ENCODE measurements at places on chromosomes 7 and 10. TPM values are rescaled to one million over a fixed set of nuclear protein-coding genes. Genes with fewer than 3 reads are reported as not detected.

The KLF14 gene
- total RNA-seq, result not detected

The HMX3 gene
- total RNA-seq, result not detected

The IL6 gene
- total RNA-seq, result 3.7 TPM

The CYP17A1 gene
- not detected for total RNA-seq

The FAM131B gene
- 0.65 TPM for total RNA-seq

The VWC2 gene
- not detected for total RNA-seq

The WNT16 gene
- not detected for total RNA-seq

The CYP3A5 gene
- total RNA-seq, result not detected

The EPHA1 gene
- not detected for total RNA-seq

The TRIM8 gene
- total RNA-seq, result 107 TPM

The CNPY1 gene
- not detected for total RNA-seq

The KLLN gene
- 0.33 TPM for total RNA-seq

The CYP2E1 gene
- 0.76 TPM for total RNA-seq

The ADAM8 gene
- total RNA-seq, result 0.57 TPM

Measured in vein endothelial cell (primary cell).